ENCODE measurements at places on chromosomes 4 and X. TPM values are rescaled to one million over a fixed set of nuclear protein-coding genes. Genes with fewer than 3 reads are reported as not detected.

The SCFD2 gene
- total RNA-seq, result 37.4 TPM

The LNX1 gene
- total RNA-seq, result 12.3 TPM

The SYNPO2 gene
- total RNA-seq, result 66.4 TPM

The TMPRSS11F gene
- not detected for total RNA-seq

The CSN1S1 gene
- total RNA-seq, result not detected

The DMP1 gene
- total RNA-seq, result 0.11 TPM

The CCSER1 gene
- total RNA-seq, result 85.6 TPM

The CDX4 gene
- total RNA-seq, result not detected

The RTL9 gene
- total RNA-seq, result 1.2 TPM

The ZNF185 gene
- 14.3 TPM for total RNA-seq

The YY2 gene
- total RNA-seq, result 3.2 TPM

The VCX gene
- total RNA-seq, result not detected

The MTNR1A gene
- total RNA-seq, result 1.6 TPM

The KLKB1 gene
- 2.1 TPM for total RNA-seq

The GPRASP1 gene
- total RNA-seq, result 33.8 TPM

The DIPK2B gene
- total RNA-seq, result 13.6 TPM
